WTC11 (cell line): ENCODE measurements at places on chromosomes 4 and X. TPM values are rescaled to one million over a fixed set of nuclear protein-coding genes. Genes with fewer than 3 reads are reported as not detected.
A peak's percentile ranks its signal among the peaks of the same experiment; 100 is the strongest.

GPR78 gene
- 2.3 to 5.7 TPM (median 2.7 TPM) in 3 replicates for total RNA-seq

STBD1 gene
- 1.4 to 2.6 TPM (median 2.0 TPM) in 3 replicates for total RNA-seq

SGCB gene
- 26.0 to 28.2 TPM (median 27.6 TPM) in 3 replicates for total RNA-seq

DNA sequence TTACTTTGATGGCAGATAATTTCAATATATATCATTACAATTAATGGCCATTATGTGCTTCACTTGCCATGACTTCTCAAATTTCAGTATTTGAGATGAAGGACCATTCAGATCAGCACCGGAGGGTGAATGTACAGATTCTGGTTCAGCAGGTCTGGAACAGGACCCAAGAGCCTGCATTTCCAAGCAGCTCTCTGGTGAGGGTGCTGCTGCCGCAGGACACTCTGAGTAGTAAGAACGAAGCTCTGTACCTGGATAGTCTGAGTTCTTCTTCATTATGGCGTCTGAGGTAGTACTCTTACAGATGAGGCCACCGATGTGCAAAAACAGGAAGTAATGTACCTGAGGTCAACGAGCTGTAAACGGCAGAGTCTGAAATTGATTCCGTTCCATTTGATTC is 228.2 kb downstream of the FBXW7 start:
- no peak for DNase-seq

GRCh38 chr4:53490965-53491622 is 100.2 kb downstream of the LNX1 start:
- peak; percentile 21 for DNase-seq

- DNase-seq, result no peak
Observed at GRCh38 chrX:109841869-109842579, 109.0 kb upstream of the ACSL4 start.

GRCh38 chrX:105695451-105695850 is 126.9 kb upstream of the NRK start:
- DNase-seq, result no peak
